Thyroid gland (tissue), 4 donors: ENCODE measurements at places on chromosomes 16 and 17. TPM values are rescaled to one million over a fixed set of nuclear protein-coding genes. Genes with fewer than 3 reads are reported as not detected.

The DCUN1D3 gene
- total RNA-seq = 10.3 TPM

The B4GALNT2 gene
- 4.8 TPM for total RNA-seq

The CASKIN1 gene
- total RNA-seq = 1.2 TPM

The CACNG3 gene
- not detected for total RNA-seq

The ALOX12 gene
- not detected for total RNA-seq

The PRPSAP2 gene
- total RNA-seq = 50.9 TPM

The ARL5C gene
- total RNA-seq = not detected

The SPEM3 gene
- total RNA-seq = not detected

The SPG7 gene
- 218 TPM for total RNA-seq

The HID1 gene
- total RNA-seq = 19.7 TPM

The TNFSF13 gene
- 28.9 TPM for total RNA-seq

The SPPL2C gene
- total RNA-seq = 0.13 TPM

The VASN gene
- total RNA-seq = 21.9 TPM

The PLA2G10 gene
- total RNA-seq = not detected

The SETD1A gene
- total RNA-seq = 10.6 TPM

The HELZ gene
- total RNA-seq = 82.1 TPM

The RND2 gene
- 14.8 TPM for total RNA-seq

The PABPN1L gene
- total RNA-seq = not detected

The SAMD14 gene
- 0.24 TPM for total RNA-seq

The BMERB1 gene
- 22.2 TPM for total RNA-seq

The MYH3 gene
- 3.5 TPM for total RNA-seq

The KRT34 gene
- total RNA-seq = not detected
